Renal pelvis (tissue), 12 donors: ENCODE measurements at places on chromosomes 3 and 15. TPM values are rescaled to one million over a fixed set of nuclear protein-coding genes. Genes with fewer than 3 reads are reported as not detected.

The NPAP1 gene
- 2.2 TPM for polyA plus RNA-seq

The ALCAM gene
- 116 TPM for polyA plus RNA-seq

DNA sequence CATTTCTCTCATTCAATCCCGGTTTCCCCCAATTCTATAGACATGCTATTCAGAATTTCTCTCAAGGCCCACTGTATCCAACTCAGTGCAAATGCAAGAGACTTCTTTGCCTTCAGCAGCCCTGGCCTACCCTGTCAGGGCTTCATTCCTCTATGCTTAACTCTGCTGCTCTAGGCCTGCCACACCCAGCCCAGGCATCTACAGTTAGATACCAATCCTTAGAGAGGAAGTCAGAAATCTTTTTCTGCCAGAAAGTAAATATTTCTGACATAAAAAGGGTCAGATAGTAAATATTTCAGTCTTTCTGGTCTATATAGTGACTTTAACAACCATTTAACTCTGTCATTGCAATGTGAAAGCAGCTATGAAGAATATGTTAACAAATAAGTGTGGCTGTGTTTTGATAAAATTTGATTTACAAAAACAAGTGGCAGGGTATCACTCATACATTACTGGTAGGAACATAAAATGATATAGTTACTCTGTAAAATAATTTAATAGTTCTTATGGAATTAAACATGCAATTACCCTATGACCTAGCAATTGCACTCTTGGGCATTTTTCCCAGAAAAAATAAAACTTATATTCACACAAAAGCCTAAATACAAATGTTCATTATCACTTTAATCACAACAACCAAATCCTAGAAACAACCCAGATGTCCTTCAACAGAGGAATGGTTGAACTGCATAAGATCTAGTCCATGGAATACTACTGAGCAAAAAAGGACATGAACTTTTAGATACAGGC lies 942.0 kb downstream of the SQOR start:
- DNase-seq: peak; percentile 65

DNA sequence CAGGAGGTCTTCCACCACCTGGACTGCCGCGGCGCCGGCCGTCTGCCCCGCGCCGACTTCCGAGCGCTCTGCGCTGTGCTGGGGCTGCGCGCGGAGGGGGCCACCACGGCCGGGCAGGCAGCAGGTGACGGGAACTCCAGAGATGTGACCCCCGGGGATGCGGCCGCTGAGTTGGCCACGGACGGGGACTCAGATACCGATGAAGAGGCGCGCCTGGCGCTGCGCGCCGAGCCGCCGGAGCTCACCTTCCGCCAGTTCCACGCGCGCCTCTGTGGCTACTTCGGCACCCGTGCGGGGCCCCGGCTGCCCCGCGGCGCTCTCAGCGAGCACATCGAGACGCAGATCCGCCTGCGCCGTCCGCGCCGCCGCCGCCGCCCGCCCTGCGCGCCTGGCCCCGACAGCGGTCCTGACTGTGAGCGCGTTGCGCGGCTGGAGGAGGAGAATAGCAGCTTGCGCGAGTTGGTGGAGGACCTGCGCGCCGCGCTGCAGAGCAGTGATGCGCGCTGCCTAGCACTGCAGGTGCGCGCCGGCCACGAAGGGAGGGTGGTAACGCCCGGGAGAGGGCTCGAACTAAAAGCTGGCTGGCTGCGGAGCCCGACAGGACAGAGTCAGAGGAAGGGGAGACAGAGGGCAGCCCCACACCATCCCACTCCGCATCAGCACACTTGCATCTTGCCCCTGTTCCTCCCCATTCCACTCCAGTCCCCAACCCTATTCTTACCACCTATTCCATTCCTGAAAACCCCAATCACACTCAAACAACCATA lies 885 bp downstream of the EFCC1 start:
- DNase-seq: no peak

- DNase-seq: peak; percentile 21
Observed at GRCh38 chr15:38176155-38176554, 76.5 kb upstream of the SPRED1 start.

DNA sequence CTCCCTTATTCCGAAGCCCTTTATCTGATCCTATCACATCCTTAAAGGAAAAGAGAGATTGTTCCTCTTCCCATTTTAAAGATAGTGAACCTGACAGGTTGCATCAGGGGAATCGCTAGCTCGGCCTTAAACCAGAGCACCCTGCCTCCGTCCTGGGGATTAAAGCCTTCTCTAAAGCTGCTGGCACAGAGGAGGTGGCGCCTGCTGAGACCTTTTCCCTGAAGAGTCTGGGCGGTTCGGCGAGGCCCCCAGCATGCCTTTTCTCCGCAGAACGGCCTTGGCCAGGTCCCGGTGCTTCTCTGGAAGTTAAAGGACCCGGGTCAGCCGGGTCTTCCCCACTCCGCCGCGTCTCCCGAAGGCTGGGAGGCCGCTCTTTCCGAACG lies 593 bp downstream of the FAM219B start:
- DNase-seq: no peak
